ENCODE measurements at places on chromosomes 12 and 14.

- no peak for DNase-seq
These were observed 115.6 kb upstream of the PKP2 start for GRCh38 chr12:33012226-33012625.

DNA sequence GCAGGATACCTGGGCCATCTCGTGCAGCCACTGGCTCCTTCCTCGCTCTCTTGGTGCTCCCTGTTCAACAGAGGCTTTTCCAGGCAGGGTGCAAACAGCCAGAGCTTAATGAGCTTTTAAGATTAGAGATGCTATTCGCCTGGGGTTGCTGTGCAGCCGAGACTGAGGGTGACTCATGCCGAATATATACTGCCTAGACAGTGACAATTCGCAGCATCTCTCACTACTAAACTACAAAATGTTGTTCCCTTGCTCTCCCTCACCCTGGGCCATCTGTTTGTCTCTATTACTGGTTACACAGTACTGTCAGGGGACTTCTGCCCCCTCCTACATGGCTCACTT, 26.0 kb upstream of the TESC start:
- DNase-seq = no peak

- no peak for DNase-seq
These were observed 49.5 kb downstream of the ADIPOR2 start for GRCh38 chr12:1740161-1740948.

DNA sequence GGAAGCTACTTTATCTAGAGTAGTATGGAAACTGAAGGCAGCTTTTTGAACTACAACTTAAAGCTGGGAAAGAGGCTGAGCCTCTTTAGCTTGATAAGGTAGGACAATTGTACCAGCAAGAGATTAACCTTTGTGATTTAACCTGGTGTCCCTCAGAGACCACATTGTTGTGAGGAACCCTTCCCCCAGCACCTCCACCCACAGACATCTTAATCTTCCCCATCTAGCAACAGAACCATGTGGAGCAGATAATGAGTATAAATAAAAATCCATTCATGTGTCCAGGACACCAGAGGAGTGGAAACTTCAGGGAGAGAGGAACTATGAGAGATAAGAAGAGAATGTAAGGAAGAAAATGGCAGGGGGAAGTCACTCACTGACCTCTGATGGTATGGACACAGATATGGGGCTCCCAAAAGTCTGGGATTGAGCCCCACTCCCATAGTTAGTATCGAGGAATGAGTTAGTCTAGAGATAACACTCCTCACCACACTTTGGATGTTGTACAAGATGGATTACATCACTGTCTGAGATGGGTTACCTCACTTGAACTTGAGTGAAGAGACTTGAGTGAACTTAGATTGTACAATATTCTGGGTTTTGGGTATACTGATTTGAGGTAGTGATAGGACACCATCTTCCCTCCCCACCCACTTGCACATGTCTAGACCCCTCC, 33.9 kb upstream of the SLC38A2 start:
- DNase-seq = no peak

GRCh38 chr14:71117839-71118743, 210.8 kb downstream of the PCNX1 start:
- DNase-seq = no peak

GRCh38 chr14:92744198-92744597, 4.2 kb downstream of the LGMN start:
- DNase-seq = no peak

- DNase-seq = no peak
These were observed 122.5 kb upstream of the KRAS start for GRCh38 chr12:25372969-25373817.

GRCh38 chr12:47718531-47718930, 6.8 kb downstream of the ENDOU start:
- DNase-seq = no peak

DNA sequence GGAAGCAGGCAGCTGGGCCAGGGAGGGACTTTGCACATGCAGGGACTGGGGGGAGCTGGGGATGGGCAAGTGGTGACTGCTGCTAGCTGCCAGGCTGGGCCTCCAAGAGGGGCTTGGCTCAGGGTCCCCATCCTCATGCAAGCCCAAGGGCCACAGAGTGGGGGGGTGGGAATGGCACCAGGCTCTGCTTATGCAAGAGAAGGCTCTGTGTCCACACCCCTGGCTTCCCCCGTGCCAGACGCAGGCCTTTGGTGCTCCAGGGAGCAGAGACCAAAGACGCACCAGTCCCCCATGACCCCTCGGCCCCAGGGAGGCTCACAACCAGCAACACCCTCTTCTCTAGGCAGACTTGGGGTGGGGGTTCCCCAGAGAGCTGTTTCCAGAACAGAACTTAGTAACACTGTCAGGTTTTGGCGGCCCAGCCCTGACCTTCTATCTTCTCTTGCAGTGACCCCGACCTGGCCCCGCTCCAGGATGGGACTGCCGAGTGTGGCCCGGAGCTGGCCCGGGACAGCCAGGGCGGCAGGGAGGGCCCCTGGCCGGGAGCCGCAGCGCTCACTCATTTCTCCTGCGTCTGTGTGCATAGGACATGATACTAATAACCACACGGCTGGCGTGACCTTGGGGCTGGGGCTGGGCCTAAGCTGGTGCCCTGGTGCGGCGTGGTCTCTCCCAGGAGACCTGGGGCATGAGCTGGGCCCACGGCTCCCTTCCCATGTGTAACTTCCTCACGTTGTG, 14.3 kb downstream of the XRCC3 start:
- no peak for DNase-seq

- no peak for DNase-seq
These were observed 193.2 kb downstream of the CHST11 start for GRCh38 chr12:104649921-104650320.
